ENCODE measurements at places on chromosomes 1 and 21.

- DNase-seq: no peak
Observed at GRCh38 chr1:19300211-19300610, 11.6 kb upstream of the AKR7A3 start.

GRCh38 chr1:207811920-207812720, 60.3 kb downstream of the CD46 start:
- DNase-seq: no peak

DNA sequence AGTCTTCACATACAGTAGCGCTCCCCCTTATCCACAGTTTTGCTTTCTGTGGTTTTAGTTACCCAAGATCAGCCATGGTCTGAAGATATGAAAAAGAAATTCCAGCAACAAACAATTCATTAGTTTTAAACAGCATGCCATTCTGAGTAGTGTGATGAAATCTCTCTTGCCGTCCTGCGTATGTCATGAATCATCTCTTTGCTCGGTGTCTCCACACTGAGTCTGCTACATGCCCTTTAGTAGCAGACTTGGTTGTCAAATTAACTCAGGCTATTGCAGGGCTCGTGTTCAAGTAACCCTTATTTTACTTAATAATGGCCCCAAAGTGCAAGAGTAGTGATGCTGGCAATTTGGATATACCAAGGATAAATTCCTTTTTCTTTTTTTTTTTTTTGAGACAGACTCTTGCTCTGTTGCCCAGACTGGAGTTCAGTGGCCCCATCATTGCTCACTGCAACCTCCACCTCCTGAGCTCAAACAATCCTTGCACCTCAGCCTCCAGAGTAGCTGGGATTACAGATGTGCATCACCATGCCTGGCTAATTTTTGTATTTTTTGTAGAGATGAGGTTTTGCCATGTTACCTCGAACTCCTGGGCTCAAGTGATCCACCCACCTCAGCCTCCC, 22.6 kb downstream of the PHACTR4 start:
- peak; percentile 72 for DNase-seq

- no peak for DNase-seq
Observed at GRCh38 chr1:75423616-75424015, 187.3 kb downstream of the SLC44A5 start.

DNA sequence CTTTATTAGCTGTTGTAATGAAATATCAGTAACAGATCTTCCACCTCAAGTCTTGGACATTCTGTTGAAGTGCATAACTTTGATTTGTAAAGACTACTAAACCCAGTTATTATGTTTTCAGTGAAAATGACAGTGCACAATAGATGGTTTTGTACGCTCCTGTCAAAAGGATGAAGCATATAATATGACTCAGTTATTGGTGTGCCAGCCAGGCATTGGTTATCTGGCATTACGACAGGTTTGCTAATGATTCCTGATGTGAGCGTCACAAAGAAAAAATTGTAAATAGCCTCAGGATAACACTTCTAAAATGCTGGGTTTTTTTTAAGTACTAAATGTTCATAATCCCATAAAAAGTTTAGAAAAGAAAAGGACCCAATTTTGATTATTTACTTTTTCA, 147.9 kb downstream of the MAGI3 start:
- DNase-seq: no peak

DNA sequence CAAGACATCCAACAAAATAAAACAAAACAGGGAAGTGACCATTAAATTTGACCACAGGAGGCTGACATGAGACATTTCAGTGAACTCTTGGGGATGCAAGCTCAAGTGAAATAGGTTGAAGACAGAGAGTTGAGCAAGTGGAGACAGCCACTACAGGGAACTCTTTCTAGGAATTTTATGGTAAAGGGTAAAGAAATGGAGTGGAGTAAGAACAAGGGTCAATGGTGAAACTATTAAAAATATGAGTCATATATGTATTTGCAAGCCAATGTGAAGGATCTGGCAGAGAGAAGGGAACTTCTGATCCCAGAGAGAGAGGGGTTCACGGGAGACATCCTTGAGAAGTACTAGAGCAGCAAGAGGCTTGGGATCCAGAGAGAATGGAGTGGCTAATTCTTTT, 9.1 kb upstream of the TRABD2B start:
- DNase-seq: no peak

DNA sequence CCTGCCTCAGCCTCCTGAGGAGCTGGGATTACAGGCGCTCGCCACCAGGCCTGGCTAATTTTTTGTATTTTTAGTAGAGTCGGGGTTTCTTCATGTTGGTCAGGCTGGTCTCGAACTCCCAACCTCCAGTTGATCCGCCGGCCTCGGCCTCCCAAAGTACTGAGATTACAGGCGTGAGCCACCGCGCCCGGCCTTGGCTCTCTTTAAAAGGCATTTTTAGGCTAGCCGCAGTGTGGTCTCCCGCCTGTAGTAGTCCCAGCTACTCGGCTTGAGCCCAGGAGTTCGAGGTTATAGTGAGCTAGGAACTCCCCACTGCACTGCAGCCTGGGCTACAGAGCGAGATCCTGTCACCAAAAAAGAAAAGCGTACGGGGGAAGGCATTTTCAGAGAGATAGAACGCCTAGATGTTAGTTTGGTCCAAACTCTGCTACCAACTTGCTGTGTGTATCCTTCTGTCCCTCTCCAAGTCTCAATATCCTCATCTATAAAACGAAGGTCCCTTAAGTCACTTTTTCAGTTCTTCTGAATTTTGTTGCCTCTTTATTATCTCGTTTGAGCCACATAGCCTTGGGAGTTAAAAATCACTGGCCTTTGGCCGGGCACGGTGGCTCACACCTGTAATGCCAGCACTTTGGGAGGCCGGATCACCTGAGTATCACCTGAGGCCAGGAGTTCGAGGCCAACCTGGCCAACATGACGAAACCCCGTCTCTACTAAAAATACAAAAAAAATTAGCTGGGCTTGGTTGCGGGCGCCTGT, 734 bp downstream of the MED18 start:
- peak; percentile 9 for DNase-seq

DNA sequence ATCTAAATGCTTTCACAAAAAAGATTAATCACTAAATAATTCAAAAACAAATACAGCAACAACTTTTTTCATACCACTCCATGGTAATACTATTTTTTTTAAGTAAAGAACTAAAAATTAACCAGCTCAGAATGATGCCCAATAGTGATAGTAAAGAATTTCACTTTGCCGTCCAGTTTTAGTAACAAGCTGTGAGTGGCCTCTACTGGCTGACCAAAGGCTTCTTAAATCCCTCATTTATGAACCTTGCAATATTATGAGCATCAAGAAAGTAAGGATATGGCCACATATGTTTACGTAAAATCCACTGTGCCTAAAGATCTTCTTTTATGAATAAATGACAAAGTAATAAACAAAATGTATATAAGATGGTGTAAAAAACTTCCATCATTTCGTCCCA, 108.6 kb downstream of the GPATCH2 start:
- DNase-seq: no peak

DNA sequence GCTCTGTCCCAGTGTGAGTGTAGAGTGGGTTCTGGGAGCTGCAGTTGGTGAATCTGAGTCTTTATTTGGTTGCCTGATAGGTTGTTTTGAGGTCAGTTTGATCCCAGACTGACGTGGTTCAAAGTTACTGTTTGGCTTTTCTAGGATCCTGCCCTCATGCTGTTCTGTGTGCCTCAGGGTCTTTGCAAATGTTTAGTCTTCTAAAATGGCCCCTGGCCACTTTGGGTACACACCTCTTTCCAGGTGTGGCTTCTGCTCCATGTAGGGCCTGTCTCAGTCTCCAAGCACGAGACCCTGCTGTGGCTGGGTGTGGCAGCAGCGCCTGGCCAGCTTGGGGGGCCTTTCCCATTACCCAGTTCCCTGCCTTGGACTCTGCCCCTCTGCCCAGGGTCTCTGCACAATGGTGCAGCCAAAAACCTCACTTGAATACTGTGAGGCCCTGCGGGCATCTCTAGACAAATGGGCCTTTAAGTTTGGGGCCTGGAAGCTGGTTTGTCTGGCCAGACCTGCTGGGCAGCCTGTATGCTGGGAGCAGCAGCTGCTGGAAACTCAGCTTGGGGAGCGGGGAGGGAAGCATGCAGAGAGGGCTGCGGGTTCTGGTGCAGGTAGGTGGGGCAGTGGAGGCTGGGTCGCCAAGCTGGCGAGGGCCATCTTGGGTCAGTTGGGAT, 5.6 kb downstream of the PTPRF start:
- no peak for DNase-seq

DNA sequence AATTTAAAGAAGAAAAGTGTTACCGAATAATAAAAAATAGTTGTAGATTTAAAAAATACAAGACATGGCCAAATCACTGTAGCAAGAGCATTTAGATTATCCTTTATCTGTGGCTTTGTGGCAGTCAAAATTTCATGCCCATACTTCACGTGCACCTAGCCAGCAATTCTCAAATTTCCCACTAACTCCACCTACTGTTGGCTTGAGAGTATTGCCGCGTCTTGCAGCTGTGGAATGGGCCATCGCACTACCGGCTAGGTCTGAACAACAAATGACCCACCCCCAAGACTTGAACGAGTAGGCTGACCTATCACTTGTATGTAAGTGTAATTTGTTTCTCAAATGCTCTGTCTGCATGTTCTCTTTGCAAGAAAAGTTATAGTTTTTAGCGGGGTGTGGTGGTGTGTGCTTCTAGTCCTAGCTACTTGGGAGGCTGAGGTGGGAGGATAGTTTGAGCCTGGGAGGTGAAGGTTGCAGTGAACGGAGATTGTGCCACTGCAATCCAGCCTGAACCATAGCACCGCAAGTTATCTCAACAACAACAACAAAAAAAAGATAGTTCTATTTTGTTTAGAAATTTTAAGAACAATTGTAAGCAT, 4.1 kb downstream of the KRTAP13-4 start:
- DNase-seq: peak; percentile 11

GRCh38 chr1:218433744-218434143, 88.6 kb downstream of the TGFB2 start:
- DNase-seq: no peak

GRCh38 chr1:54906586-54906985, 19.6 kb upstream of the DHCR24 start:
- no peak for DNase-seq

GRCh38 chr1:48049823-48050535, 52.8 kb upstream of the TRABD2B start:
- no peak for DNase-seq

DNA sequence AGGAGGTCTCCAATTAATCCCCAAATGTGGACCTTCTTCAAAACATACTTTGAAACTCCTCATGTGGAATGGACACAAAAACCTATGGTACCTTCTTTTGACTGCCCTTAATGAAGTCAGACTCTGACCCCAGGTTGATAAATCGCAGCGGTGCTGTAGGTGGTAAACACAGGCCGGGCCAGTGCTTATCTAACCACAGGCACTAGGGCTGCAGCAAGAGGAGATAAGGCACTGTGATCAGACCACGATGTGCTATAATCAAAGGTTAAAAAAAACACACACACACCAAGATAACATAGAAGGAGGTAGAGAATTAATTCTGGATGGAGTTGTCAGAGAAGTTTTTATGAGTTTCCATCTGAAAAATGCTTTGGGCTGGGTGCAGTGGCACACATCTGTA, 52.3 kb upstream of the SIPA1L2 start:
- DNase-seq: no peak

- no peak for DNase-seq
Observed at GRCh38 chr1:164602480-164603093, 43.6 kb downstream of the PBX1 start.

- DNase-seq: no peak
Observed at GRCh38 chr1:30374400-30375070, 348.9 kb downstream of the MATN1 start.

DNA sequence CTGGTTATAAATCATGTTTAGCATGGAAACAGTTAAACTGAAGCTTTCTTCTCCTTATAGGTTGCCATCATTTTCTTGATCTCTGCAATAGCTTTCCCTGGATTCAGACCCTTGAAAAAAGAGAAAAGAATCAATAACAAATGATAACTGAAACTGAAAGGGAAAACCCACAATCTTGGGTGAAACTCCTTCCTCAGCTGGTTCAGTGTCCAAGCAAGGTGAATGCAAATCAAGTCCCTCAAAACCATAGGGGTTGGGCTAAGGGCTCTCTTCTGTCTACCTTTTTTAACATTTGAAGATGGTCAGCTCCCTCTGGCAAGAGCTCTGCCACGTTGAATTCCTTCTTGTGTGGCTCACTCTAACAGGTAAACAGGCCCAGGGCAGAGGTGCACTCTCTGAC, 7.1 kb upstream of the ATP13A2 start:
- DNase-seq: no peak

- no peak for DNase-seq
Observed at GRCh38 chr21:37746849-37747248, 169.4 kb downstream of the KCNJ6 start.

- DNase-seq: no peak
Observed at GRCh38 chr1:227328405-227329019, 10.2 kb upstream of the CDC42BPA start.

DNA sequence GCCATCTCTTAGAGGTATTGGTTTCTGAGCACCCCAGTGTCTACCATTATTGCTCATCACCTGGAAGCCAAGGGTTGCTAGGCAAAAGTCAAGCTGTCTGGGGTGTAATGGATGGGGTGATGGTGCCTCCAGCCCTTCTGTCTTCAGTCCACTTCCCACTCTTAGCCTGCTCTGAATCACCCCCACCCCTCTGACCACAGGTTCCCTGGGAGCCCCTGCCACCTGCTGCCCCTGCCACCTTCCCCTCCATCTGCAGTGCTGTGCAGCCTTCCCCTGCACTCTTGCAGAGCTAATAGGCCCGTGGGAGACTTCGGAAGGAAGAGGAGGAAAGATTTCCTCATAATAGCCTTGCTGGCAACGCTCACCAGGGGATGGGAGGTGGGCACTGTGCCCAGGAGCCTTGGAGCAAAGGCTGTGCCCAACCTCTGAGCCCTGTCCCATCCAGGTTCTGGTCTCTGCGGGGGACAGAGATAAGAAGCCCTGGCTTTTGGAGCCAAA, 35.5 kb downstream of the CAPN2 start:
- DNase-seq: peak; percentile 9

DNA sequence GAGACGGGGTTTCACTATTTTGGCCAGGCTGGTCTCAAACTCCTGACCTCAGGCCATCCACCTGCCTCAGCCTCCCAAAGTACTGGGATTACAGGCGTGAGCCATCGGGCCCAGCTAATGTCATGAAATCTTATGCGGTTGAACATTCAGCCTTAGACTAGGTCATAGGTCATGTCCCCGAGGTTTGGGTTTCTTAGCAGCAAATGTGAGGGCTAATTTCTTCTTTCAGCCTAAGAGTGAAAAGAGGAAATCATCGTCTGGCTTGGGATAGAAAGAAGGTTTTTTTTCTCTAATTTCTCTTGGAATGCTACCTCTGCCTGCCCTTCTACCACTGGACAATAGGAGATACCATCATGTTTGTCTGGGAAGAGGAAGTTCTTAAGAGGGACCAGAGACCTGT, 18.0 kb upstream of the PIK3CD start:
- no peak for DNase-seq

- DNase-seq: no peak
Observed at GRCh38 chr1:30103708-30104411, 619.5 kb downstream of the MATN1 start.
